ENCODE measurements at places on chromosomes 1 and 21.

DNA sequence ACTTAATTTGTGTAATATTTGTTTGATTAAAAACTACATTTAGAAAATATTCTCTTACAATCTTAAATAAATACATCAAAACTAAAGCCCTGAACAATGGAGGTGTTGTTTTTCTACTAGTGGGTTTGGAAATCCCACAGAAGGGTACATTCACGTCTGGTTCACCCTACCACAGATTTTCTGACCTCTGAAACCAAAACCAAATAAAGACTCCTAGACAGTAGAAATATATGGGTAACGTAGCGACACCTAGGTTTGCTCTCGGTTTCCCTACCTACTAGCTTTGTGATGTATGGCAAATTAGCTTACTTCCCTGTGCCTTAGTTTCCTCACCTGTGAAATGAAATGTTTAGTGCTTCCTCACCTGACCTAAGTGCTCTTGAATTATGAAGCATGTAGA is 312.6 kb downstream of the DPYD start:
- DNase-seq = no peak

GRCh38 chr21:7933923-7934322 is 2587.5 kb upstream of the TPTE start:
- no peak for DNase-seq

- no peak for DNase-seq
These were observed 28.4 kb downstream of the CD48 start for GRCh38 chr1:160682983-160683865.

- DNase-seq = no peak
These were observed 12.1 kb downstream of the PARP1 start for GRCh38 chr1:226395753-226396152.

DNA sequence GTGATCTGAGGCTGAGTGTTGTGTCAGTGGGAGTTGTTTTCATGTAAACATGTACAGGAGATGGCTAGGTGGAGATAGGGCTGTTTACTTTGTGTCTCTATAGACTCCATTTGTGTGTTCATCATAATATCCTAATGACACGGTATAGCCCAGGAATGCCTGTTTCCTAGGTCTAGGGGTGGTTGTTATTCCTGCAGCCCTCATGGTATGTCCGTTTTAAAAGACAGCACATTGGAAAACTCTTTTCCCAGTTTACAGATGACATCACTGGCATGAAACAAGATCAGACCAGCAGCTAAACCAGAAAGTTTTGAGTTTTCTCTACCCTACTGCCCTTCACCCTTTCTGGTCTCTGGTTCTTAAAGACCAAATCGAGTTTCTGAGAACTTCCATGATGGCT is 227.3 kb upstream of the TMEM51 start:
- DNase-seq = no peak

DNA sequence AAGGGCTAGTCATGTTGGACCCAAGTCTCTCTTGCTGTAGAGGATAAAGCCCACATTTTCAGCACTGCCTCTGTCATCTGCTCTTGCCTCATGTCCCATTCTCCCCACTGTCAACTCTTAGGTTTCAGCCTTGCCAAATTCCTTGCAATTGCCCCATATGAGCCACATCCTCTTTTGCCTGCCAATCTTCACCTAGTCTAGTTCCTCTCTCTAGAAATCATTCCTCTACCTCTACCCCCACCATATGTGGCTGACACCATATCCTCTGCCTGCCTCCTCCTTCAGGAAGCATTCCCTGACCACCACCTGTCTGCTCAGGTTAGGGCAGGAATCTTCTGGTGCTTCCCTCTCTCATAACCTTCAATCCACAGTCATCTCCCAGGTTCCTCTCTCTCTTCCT is 38.2 kb downstream of the SLC9A1 start:
- DNase-seq = no peak

GRCh38 chr1:108100148-108100547 is 100.0 kb downstream of the SLC25A24 start:
- no peak for DNase-seq

GRCh38 chr1:2202843-2203601 is 8.4 kb upstream of the FAAP20 start:
- no peak for DNase-seq

- no peak for DNase-seq
These were observed 108.6 kb downstream of the SIM2 start for GRCh38 chr21:36807422-36807928.

DNA sequence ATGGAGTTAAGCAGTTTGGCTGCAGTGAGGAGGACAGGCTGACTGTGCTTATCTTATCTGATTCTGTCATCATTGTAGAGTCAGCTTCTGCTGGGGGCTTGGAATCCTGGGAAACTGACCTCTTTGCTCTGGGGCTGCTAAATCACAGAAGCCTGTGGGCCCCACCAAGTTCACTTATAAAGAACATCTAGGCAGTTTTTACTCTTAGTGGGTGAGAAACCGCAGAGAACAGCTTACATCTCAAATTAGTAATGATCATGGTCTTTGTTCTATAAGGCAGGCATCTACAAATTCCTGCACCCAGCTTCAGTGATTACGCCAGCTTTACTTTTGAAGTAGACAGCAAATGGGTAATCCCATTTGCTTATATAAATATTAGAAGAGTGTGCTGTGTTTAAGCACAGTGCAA is 75.7 kb downstream of the ZC3H11B start:
- no peak for DNase-seq

- DNase-seq = no peak
These were observed 8.0 kb downstream of the PIGP start for GRCh38 chr21:37064841-37065240.

- DNase-seq = no peak
These were observed 201.2 kb upstream of the PTGFR start for GRCh38 chr1:78289603-78290002.

GRCh38 chr1:43705982-43706597 is 1.2 kb upstream of the ST3GAL3 start:
- no peak for DNase-seq

GRCh38 chr21:46503922-46504550 is 45.3 kb downstream of the DIP2A start:
- DNase-seq = no peak

DNA sequence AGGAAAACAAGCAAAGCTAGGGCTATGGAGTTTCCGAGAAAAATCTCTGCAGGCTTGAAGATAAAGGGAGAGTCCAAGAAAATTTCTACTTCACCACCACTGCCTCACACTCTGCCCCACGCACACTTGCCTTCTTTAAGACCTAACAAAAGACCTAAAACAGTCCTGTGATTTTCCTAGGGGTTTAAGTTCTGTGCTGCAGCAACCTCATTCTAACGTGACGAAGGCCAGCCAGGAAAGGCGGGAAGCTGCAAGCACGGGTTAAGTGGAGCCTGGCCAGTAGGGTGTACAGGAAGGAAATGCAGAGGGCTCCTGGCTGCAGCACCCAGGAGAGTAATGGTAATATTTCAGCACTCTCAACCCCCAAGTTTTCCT is 1.5 kb downstream of the SPATA6 start:
- DNase-seq = no peak

DNA sequence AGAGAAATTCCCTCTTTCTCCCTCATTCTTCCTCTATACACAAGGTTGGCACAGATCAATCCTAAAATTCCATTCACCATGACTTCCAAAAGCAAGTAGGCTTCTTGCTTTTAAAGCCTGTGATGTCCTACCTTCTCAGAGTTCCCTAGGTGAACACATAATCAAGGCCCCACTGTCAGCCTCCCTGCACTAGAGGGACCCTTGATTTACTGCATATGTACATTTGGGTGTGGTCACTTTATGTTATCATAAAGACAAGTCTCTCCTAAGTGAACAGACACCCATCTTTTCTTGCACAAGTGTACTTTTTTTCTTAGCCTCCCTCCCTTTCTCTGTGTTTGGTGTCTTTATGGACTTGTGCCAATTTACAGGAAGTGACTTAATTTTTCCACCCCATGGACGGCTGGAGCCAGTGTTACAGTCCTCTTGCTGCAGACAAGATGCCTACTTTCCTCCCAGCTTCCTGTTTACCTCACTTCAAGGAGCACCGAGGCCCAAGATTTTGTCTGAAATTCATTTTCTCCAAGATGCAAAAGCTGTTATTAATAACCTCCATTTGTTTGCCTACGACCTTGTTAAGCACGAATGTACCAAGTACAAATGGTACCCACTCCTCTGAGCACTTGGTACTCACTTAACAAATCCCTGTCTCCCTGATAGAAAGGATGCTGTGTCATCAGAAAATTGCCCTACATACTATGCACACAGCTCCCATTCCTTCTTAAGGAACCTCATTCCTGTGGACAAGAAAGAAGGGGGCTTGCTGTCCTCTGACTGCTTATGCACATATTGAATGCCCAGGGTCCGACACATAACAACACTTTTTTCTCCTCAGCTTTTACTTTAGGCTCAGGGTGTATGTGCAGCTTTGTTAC is 82.8 kb upstream of the SLC44A3 start:
- DNase-seq = no peak

DNA sequence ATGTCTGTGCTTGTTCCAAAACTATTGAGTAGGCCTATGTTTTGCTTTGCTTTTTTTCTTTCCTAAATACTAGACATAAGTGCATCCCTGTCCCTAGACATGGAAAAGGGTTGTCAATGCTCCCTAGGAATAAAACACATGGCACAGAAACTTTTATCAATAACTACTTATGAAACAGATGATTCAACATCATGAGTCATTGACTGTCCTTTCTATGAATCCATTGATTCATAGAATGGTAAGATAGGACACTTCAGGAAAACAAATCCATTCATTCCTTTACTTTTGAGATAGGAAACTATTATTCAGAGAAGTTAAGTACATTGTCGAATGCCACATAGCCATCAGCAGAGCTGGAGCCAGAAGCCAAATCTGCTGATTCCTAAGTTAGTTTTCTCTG is 147.5 kb downstream of the TSEN15 start:
- no peak for DNase-seq

GRCh38 chr1:162030759-162031280 is 7.2 kb upstream of the OLFML2B start:
- no peak for DNase-seq

- DNase-seq = no peak
These were observed 159.5 kb upstream of the IRF2BP2 start for GRCh38 chr1:234769284-234769985.

- DNase-seq = no peak
These were observed 12.4 kb downstream of the KCNA10 start for GRCh38 chr1:110506541-110506940.

DNA sequence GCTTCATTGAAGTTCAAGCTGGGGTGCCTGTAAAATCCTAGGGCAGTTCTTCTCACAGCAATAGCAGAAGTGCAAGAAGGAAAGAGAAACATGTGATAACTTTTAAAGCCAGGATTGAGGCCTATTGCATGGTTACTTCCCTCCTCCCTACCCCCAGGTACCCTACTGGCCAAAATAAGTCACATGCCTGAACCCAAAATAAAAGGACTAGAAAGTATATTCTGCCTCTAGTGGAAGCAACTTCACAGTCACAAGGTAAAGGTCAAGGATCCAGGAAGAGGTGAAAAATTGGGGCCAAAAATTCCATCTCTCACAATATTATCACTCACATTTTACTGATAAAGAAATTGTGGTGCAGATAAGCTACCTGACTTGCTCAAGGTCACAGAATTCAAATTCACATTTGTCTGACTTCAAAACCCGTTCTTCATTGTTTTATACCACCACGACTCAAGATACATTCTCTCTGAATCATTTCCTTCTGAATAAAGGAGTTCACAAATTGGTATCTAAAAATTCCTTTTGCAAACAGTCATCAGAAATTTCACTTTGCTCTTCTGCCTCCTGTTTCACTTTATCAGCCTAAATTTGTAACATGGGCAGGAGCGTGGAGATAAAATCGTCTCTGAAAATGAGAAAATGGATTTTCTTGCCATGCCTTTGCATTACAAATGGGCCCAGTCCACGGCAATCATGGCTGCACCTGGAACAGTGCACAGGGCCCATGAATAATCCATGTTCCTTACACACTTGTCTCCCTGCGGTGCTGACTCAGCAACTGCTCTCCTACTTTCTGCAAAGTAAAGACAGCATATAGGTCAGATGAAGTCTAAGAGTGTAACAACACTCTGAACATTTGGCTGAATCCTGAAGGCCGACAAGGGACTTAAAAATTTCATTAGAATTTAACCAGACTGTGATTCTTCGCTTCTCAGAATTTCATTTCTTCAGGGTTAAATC is 485.3 kb upstream of the NFIA start:
- DNase-seq = no peak

- DNase-seq = no peak
These were observed 28.2 kb upstream of the CRNN start for GRCh38 chr1:152442301-152442700.

GRCh38 chr1:93109578-93109977 is 30.5 kb downstream of the MTF2 start:
- no peak for DNase-seq

- no peak for DNase-seq
These were observed 604.5 kb downstream of the PLPP3 start for GRCh38 chr1:55974714-55975441.

- DNase-seq = no peak
These were observed 17.4 kb downstream of the WDR4 start for GRCh38 chr21:42861848-42862400.

DNA sequence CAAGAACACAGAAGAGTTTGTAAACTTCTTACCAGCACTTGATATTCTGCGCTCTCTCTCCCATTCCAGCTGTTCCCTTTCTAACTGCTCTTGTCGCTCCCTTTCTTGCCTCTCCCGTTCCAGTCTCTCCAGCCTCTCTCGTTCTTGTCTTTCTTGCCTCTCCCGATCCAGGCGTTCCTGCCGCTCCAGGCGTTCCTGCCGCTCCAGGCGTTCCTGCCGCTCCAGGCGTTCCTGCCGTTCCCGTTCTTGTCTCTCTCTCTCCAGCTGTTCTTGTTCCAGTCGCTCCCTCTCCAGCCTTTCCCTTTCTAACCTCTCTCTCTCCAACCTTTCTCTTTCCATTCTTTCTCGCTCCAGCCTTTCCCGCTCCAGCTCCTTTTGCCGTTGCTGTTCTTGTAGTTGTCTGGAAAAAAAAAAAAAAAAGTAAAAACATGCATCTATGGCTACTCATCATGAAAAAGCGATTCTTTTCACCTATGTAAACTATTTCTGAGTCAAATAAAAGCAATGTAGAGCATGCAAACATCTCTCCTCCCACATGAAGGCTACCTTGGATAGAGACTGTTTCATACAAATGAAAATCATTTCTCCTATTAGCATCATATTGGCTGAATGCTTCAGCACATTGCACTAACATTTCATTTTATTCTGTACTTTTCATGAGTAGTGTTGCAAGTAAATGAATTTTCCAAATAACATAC is 91.5 kb upstream of the LBR start:
- no peak for DNase-seq

- DNase-seq = no peak
These were observed 4.2 kb downstream of the ST6GALNAC5 start for GRCh38 chr1:76871355-76871974.

DNA sequence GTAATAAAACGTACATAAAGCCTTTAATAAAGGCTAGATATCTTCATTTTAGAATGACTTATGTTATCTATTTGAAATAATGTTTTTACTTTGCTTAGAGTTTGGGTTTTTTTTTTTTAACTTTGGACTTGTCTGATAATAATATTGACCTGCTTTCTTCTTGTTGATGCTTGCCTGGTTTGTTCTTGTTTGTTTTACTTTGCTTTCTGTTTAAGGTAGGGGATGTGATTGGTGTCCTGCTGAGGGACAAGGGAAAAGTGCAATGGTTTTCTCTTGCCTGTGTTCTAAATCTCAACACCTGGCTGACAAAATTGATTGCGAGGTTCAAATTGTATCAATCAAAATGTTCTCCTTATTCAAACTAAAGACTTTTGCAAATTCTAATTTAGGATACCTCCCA is 2.2 kb upstream of the FH start:
- DNase-seq = no peak
